Mammary epithelial cell (primary cell): ENCODE measurements at places on chromosomes 5 and 9. TPM values are rescaled to one million over a fixed set of nuclear protein-coding genes. Genes with fewer than 3 reads are reported as not detected.

DNA sequence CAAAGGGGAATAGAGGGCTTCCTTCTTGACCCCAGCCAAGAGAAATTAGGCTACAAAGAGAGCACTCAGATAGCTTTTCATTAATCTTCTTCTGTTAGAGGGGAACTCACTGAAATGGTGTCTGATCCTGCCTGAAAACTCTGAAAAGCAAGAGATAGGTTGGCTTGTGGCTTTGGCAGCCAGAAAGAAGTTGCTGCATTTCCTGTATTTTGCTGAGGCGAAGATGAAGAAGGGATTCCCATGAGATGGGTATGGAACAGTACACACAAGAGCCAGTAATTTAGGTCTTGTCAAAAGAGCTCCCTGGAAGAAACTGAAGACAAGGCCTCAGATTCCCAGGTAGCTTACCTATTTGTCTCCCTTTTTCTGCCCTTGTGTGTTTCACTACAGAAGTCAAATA is 120.9 kb upstream of the TARS1 start:
- DNase-seq = no peak

GRCh38 chr9:42396318-42396717 is 212.9 kb downstream of the SPATA31A6 start:
- DNase-seq = no peak

GRCh38 chr9:110958847-110959246 is 79.4 kb downstream of the LPAR1 start:
- no peak for DNase-seq

DNA sequence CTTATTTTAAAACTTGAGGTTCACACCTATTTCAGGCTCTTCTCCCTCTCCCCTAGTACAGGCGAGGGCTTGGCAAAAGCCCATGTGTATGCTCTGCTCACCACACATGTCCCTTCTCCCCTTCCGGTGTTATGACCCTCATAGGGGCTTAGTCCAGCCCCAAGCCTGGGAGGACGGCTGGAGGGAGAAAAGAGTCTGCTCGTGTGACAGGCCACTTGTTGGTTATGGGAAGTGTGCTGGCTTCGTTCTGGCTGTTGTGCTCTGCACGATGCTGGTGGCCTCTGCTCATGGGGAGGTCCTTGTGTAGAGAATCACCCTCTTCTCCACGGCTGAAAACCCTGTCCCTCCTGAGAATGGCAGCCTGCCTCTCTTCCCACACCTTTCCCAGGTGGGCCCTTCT is 11.1 kb downstream of the PTTG1 start:
- DNase-seq = no peak

GRCh38 chr5:11547140-11547539 is 357.1 kb downstream of the CTNND2 start:
- DNase-seq = no peak

GRCh38 chr5:127410959-127411358 is 106.5 kb upstream of the PRRC1 start:
- no peak for DNase-seq

GRCh38 chr5:160742446-160742845 is 109.6 kb downstream of the ATP10B start:
- no peak for DNase-seq

Gene SLC6A18
- not detected for total RNA-seq

Gene CDX1
- not detected for total RNA-seq

Gene CD274
- total RNA-seq = 19.5 TPM

Gene PSMB7
- 124 TPM for total RNA-seq

Gene GPRIN1
- 4.7 TPM for total RNA-seq
